ENCODE measurements at places on chromosomes 2 and 18.

- DNase-seq = no peak
Observed at GRCh38 chr2:9358846-9359245, 64.5 kb downstream of the ITGB1BP1 start.

GRCh38 chr2:192499476-192499875 lies 304.7 kb upstream of the TMEFF2 start:
- no peak for DNase-seq

DNA sequence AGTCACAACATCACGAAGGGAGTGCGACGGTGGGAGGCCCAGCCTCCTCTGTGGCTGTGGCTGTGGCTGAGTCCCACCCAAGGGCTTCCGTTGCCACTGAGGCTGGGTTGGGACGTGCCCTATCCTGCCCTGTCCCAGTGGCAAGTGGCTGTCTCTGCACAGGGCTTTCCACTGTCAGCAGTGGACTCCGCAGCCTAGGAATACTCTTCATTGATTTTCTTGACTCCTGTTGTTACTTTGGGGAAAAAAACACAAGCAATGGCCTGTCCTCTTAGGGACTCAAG lies 122.7 kb downstream of the RAB3GAP1 start:
- no peak for DNase-seq

DNA sequence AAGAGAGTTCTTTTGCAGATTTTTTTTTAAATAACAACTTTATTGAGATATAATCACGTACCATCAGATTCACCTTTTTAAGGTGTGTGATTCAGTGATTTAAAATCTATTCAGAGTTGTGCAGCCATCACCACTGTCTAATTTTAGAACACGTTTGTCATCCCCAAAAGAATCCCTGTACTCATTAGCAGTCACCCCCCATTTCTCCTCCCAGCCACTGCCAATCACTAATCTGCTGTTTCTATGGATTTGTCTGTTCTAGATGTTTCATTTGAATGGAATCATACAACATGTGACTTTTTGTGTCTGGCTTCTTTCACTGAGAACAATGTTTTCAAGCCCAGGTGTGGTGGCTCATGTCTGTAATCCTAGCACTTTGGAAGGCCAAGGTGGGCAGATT lies 55.4 kb upstream of the RAPH1 start:
- DNase-seq = no peak

DNA sequence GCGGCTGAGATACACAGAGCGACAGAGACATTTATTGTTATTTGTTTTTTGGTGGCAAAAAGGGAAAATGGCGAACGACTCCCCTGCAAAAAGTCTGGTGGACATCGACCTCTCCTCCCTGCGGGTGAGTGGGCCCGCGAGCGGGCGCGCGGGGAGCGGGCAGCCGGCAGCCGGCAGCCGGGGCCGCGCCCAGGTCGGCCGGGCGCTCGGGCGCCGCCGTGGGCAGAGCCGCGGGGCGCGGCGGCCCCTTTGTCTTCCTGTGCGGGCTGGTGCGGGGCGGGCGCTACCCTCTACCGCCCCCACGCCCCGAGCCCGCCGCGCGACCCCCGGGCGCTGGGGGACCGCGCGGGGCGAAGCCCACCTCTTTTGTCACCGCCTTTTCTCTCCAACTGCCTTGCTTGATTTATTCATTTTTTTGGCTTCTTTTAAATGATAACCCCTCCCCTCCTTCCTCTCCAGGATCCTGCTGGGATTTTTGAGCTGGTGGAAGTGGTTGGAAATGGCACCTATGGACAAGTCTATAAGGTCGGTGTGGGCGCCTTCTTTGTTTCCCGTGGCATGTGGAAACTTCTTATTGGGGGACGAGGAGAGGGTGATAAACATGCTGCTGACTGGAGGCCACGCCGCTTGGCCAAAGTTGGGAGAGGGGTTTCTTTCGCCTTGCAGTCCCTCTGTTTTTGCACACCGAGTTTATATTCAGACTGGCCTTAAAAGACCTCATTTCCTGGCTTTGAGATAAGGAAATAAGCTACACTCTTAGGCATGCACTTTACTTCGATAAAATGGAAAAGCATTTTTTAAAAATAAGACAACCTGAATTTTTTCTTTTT lies 722 bp downstream of the MAP4K4 start:
- DNase-seq = no peak

GRCh38 chr2:173978447-173978846 lies 13.3 kb upstream of the SP3 start:
- DNase-seq = no peak

DNA sequence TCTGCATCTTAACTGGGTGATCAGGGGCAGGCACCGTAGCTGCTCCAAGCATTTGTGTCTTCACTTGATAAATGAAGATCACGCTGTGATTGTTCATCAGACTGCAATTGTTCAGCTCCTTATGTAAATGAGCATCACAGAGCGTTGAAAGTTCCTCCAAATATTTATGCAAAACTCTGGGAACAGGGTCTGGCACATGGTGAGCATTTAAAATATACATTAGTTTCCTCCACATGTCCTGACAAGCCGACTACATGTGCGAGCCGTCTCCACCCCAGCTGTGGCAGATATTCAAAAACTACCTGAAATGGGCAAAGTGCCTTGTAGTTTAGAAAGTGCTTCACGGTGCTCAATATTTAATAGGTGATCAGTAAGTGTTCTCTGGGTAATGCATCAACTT lies 175.1 kb upstream of the ID2 start:
- no peak for DNase-seq

All from activated CD4-positive, alpha-beta T cell treated with anti-CD3 and anti-CD28 coated beads, Interleukin-2, amount 50 U/mL, for 4 hours (primary cell).